ENCODE measurements at places on chromosomes 13 and 19.

DNA sequence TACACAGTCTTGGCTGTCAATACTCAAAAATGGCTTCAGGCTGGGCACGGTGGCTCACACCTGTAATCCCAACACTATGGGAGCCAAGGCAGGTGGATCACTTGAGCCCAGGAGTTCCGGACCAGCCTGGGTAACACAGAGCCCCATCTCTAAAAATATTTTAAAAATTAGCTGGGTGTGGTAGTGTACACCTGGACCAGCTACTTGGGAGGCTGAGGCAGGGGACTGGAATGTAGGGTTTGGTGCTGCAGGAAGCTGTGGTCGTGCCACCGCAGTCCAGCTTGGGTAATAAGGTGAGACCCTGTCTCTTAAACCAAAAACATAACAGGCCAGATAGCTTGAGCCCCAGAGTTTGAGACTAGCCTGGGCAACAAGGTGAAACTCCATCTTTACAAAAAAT is 6.7 kb upstream of the CHERP start:
- no peak for DNase-seq
- H3K36me3 ChIP-seq: no peaks in the 10 kb centered on the region
- no peak overlapping the region for H3K27ac ChIP-seq
- H3K27me3 ChIP-seq: no peaks in the 10 kb centered on the region
- no peaks in the 10 kb centered on the region for H3K4me1 ChIP-seq

DNA sequence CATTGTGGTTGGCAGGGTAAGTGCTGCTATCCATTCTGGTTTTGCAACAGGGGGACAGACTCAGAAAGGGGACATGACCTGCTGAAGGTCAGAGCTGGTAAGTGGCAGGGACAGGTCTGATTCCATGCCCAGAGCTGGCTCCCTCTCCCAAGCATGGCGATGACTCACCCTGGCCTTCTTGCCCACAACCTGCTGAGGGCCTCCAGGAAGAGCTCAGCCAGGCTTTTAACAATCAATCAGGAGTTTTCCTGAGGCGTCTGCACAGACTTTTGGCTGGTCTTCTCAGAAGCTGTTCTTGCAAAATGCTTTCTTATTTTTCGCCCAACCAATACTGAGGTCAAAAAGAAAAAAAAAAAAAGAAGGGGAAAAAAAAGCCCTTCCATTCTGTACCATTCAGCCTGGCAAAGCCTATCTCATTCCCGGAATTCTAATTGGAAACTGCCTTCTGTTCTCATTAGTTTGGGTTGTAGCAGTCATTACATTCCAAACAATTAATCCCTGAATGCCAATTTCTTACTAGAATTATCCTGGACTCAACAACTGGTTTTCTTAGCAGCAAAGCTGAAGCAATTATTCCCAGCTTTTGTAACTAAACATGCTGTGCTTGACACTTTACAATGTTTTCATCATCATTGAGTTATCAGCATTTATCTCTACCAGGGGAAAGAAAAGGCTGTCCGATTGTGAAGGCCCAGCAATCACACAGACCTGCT is 17.7 kb downstream of the SIAH3 start:
- H3K4me1 ChIP-seq: no peaks in the 10 kb centered on the region
- H3K27ac ChIP-seq: no peak overlapping the region
- H3K4me3 ChIP-seq: no peak overlapping the region
- DNase-seq: no peak
- no peaks in the 10 kb centered on the region for H3K27me3 ChIP-seq

GRCh38 chr13:72638059-72638815 is 89.2 kb downstream of the MZT1 start:
- no peak overlapping the region for H3K27ac ChIP-seq
- H3K27me3 ChIP-seq: no peaks in the 10 kb centered on the region
- H3K4me3 ChIP-seq: no peak overlapping the region
- no peak for DNase-seq
- no peaks in the 10 kb centered on the region for H3K4me1 ChIP-seq
- no peaks in the 10 kb centered on the region for H3K36me3 ChIP-seq

GRCh38 chr13:42174344-42175162 is 97.4 kb upstream of the AKAP11 start:
- no peak overlapping the region for H3K4me3 ChIP-seq
- no peak overlapping the region for H3K27ac ChIP-seq
- no peak for DNase-seq
- H3K4me1 ChIP-seq: no peaks in the 10 kb centered on the region

- no peak overlapping the region for H3K27ac ChIP-seq
- H3K4me1 ChIP-seq: no peaks in the 10 kb centered on the region
- H3K27me3 ChIP-seq: no peaks in the 10 kb centered on the region
- DNase-seq: no peak
- H3K4me3 ChIP-seq: no peak overlapping the region
Observed at GRCh38 chr19:10471909-10472308, 31.2 kb downstream of the KEAP1 start.

DNA sequence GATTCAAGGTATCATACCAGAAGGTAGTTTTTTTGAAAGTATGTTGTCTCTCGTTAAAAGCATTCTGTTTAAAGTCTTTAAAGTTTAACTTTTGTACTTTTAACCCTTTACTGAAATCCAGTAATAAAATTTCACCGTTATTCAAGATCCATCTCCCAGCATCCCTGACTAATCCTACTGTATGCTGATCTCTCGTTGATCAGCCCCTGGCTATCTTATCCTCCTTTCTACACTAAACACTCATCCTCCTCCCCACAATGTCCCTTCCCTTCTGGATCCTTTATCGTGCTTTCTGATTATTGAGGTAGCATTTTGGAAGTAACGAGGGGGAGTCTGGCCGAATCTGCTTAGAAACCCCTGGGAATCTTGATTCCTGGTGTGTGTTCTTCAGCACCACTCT is 1.3 kb downstream of the TPP2 start:
- H3K27ac ChIP-seq: peak overlapping the region; percentile 91
- peaks cover 3% of the 10 kb centered on the region for H3K4me1 ChIP-seq
- peak overlapping the region; percentile 81 for H3K4me3 ChIP-seq
- H3K36me3 ChIP-seq: no peaks in the 10 kb centered on the region
- H3K27me3 ChIP-seq: no peaks in the 10 kb centered on the region
- DNase-seq: no peak

GRCh38 chr19:33630880-33631608 is 9.3 kb downstream of the CHST8 start:
- no peaks in the 10 kb centered on the region for H3K4me1 ChIP-seq
- DNase-seq: no peak
- no peaks in the 10 kb centered on the region for H3K36me3 ChIP-seq
- peaks cover 1% of the 10 kb centered on the region for H3K27me3 ChIP-seq

- H3K4me1 ChIP-seq: peaks cover 14% of the 10 kb centered on the region
- H3K36me3 ChIP-seq: no peaks in the 10 kb centered on the region
- no peak for DNase-seq
- no peak overlapping the region for H3K27ac ChIP-seq
- H3K27me3 ChIP-seq: no peaks in the 10 kb centered on the region
- no peak overlapping the region for H3K4me3 ChIP-seq
Observed at GRCh38 chr19:49848938-49849337, 2.0 kb upstream of the PTOV1 start.

DNA sequence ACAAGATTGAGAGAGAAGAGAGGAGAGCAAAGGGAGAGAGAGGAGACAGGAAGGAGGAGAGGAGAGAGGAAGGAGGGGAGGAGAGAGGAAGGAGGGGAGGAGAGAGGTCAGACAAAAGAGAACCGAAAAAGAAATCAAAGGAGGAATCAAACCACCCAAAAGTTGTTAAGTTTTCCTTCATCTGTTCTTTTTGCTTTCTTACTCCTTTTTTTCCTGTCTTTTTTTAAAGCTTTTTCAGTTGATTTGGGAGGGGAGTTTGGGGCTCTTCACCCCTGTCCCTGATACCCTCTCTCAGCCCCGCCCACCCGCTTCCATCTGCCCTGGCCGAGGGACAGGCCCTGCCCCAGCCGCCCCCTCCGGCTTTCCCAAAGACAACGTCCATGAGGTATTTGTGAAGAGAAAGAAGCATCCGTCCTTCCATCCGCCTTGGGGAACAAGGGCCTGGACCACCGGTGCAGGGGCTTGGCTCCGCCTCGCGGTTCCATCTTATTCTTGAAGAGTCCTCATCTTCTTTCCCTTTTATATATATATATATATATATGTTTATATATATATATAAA is 13.3 kb downstream of the ZNF574 start:
- no peak overlapping the region for H3K4me3 ChIP-seq
- H3K27ac ChIP-seq: no peak overlapping the region
- no peaks in the 10 kb centered on the region for H3K4me1 ChIP-seq
- H3K27me3 ChIP-seq: no peaks in the 10 kb centered on the region
- H3K36me3 ChIP-seq: no peaks in the 10 kb centered on the region

DNA sequence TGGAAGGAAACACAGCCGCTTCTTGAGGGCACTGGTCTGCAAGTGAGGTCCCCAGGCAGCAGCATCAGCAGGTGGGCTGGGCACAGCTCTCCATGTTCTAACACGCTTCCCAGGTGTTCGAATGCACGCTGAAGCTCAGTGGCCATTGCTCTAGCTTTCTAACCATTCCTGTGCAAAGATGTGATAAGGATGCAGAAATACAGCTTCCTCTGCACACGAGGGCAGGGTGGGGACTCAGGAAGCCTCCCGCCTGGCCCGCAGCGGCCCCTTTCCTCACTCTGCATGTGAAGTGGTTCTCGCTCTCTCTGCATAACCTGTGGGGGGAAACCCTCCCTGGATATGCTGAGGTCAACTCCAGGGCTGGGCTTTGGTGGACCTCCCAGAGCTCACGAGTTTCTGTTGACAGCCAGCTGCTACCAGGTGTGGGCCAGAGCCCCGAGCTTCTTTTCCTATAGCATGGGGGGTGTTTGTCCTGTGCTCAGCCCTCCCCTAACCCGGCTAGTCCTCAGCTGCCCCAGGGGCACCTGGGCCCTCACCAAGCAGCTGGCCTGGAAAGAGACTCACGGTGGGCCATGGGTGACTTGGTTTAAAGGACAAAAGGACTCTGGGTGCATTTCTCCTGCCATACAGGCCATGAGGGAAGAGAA is 168.2 kb downstream of the TEX29 start:
- H3K36me3 ChIP-seq: no peaks in the 10 kb centered on the region
- H3K4me3 ChIP-seq: no peak overlapping the region
- no peaks in the 10 kb centered on the region for H3K27me3 ChIP-seq
- no peak overlapping the region for H3K27ac ChIP-seq
- no peaks in the 10 kb centered on the region for H3K4me1 ChIP-seq
- no peak for DNase-seq

DNA sequence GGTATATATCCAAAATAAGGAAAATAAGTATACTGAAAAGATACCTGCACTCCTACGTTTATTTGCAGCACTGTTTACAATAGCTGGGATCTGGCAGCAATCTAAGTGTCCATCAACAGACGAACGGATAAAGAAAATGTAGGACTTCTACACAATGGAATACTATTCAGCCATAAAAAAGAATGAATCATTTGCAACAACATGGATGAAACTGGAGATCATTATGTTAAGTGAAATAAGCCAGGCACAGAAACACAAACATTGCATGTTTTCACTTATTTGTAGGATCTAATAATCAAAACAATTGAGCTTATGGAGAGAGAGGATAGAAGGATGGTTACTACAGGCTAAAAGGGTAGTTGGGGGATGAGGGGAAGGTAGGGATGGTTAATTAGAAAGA is 494.0 kb downstream of the UQCRFS1 start:
- no peaks in the 10 kb centered on the region for H3K4me1 ChIP-seq
- DNase-seq: no peak
- no peaks in the 10 kb centered on the region for H3K27me3 ChIP-seq
- no peak overlapping the region for H3K27ac ChIP-seq

DNA sequence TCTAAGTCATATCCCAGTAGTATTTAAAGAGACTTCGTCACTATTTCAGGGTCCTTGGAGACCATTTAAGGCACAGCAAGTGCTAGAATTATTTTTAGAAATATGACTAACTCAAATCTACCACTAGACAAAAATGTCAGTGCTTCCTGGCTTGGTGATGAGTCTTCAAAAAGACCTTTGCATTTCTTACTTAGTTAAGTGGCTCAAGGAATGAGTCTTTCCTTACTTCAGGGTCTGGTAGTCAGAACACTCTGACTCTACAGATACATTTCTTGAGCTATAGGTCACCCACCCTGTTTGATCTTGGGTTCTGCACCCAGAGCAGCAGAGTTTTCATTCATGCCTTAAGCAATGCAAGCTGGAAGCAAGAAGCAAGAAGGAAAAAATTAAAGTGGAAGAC is 191.0 kb upstream of the HTR2A start:
- no peak overlapping the region for H3K4me3 ChIP-seq
- H3K36me3 ChIP-seq: no peaks in the 10 kb centered on the region
- DNase-seq: no peak
- no peaks in the 10 kb centered on the region for H3K27me3 ChIP-seq

GRCh38 chr19:1241417-1242095 is at the start of gene ATP5F1D:
TSS of gene ATP5F1D (plus strand) at chr19:1241751. CDS start at chr19:1241851, 100 bp downstream.
- H3K4me3 ChIP-seq: peak within 1 kb of the TSS; percentile 45
- no peaks in the 10 kb centered on the region for H3K27me3 ChIP-seq
- peaks cover 43% of the 10 kb centered on the region for H3K4me1 ChIP-seq
- H3K27ac ChIP-seq: peak within 1 kb of the TSS; percentile 81

DNA sequence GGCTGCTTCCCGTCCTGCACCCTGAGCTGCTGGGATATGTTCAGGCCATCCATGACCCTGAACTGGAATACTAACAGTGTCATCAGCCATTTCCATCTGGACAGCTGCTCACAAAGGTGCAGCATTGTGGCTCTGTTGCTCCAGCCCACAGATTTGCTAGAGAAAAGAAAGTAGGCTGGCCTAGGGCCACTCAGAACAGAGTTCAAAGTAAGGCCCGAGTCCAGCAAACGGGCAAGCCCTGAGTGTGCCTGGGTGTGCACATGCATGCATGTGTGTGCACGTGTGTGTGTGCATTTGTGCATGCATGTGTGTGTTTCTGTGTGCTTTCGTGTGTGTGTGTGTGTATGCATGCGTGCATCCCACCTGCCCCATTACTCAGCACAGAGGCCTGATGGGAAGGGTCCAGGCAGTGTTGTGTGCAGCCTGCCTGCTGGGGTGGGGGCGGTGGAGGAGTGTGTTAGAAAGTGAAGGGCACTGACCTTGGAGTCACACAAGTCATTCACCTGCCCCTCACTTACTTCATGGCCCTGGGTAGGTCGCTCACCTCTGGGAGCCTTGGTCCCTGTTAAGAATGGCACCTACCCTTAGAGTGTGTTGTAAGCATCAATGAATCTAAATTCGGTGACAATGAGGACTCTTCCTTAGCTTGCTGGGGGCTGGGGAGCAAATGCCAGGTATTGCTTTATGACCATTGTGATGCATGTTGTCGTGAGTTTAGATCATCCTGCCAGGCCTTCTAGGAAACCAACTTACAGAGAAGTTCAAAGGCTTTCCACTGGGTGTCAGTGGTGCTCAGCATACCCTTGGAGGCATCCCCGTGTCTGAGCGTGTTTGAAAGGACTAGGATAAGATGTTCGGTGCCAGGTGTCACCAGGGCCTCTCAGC is 53.2 kb downstream of the GPR12 start:
- peak; percentile 61 for DNase-seq
- H3K27ac ChIP-seq: no peak overlapping the region
- H3K4me3 ChIP-seq: no peak overlapping the region
